ENCODE measurements at places on chromosomes 2 and 18.

DNA sequence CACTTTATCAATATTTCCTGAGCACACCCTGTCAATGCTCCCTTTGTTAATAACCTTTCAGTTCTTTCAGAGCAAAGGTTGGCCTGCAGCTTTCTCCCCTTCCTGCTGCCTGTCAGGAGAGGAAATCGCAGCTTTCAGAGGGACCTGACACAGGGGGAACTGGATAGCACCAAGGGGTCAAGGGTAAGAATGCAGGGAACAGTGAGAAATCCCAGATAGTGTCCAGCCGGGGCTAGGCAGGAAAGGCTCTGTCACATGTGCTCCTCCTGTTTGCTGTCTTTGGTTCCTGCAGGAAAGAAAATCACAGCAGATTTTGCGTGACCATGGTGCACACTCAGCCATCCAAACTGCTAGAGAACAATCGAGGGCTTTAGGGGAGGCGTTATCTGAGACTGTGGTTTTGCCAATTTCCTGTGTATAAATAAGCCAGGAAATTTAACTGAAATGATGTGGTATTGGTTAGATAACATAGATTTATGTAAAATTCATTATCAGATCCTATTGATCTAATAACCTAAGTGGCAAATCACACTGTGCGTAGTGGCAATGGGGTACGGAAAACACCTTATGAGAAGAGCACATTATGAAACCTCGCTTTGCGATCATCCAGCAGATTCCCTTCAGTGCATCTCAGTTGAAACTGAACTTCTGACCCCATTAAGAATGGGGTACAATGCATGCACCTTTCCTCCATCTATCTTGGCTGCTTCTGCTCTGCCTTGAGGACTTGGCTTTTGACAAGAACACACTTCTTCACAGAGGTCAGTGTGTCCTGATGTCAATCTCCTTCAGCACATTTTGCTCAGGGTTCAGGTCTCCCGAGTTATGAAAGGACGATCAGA lies 178.0 kb downstream of the ICOS start:
- DNase-seq: no peak

DNA sequence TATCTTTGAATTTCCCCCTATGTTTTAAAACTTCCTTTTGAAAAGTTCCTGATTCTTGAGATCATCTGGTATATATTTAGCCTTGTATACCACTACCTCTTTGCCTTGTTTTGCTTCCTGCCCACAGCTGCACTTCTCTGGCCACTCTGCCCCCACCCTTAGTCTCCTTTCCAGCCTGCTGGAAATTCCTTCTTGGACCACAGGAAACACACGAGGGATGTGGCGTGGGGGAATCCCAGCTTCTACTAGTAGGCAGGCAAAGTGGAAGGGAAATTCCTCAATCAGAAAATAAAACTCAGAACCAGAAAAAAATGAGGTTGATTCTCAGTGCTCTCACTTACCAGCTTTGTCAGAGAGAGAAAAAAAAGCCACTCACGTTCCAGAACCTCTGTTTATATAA lies 13.4 kb downstream of the IL18RAP start:
- no peak for DNase-seq

GRCh38 chr2:232979871-232980461 lies 33.1 kb downstream of the NGEF start:
- DNase-seq: no peak

- no peak for DNase-seq
Measured at GRCh38 chr2:27145682-27146081, 3.1 kb upstream of the TCF23 start.

DNA sequence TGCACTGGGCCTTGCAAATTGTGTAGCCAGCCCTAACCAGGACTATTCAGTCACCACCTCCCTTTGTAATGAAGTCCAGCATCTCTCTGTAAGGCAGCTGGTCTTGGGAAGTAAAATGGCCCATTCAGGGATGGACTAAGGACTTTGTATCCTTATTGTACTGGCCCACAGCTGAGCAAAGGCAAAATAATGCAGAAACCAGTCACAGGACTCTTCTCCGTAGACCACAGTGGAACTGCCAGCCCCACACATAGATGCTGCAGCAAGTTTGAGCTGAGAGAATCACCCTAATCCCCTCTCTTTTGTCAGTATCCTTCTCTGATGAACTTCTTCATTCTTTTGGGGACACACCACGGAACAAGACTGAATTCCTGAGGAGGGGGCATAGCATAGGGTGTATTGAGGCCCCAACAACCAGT lies 73.6 kb upstream of the RTN4 start:
- DNase-seq: no peak

DNA sequence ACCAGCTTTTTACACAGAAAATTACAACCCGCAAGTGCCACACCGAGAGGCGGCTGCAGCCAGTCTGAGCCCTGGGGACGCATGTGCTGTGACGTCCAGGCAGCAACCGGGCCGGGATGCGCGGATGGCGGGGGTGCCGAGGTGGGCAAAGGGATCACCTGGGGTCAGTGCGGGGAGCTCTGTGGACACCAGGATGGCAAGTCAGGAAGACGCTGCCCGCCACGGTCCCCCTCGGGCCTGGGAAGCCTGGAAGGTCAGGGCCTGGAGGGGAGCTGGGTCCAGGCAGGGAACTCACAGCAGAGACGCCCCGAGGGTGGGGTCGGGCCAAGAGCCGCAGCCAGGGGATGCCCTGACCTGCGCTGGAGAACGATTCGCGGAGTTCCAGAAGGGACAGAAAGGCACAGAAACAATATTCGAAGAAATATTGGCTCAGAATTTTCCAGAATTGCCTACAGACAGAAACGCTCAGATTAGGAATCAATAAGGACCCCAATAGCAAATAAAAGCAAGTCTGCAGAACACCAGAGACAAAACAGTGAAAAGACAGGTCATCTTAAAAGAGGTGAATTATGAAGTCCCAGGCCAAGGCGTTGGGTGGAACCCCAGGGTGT lies 11.7 kb upstream of the KIF1A start:
- DNase-seq: no peak

GRCh38 chr2:235639885-235640284 lies 146.0 kb downstream of the AGAP1 start:
- DNase-seq: no peak

GRCh38 chr2:10709290-10709939 lies 12.0 kb upstream of the ATP6V1C2 start:
- no peak for DNase-seq

DNA sequence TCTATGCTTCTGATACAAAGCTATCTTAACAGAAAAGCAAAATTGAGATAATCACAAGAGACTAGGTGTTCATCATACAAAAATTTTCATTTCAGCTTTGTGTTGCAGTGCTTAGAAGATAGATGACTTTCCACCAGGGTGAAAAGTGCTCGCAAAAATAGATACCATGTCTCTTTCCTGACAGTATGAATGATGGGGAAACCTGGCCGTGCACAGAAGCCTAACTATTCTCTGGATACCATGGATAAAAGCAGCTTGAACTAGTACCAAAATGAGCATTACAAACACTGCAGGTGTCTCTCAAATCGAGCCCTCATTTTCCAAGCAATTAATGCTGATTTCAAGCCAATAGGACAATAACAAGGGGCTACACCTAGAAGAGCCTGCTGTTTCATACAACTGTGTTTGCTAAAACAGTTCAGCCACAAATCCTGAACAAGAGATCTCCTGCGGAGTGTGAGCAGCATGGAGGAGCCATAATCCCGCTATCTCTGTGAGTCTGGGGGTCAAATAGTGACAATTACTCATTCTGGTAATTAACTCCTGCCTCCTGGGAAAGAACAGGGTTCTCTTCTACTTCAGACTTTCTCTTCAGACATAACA lies 507.6 kb downstream of the PID1 start:
- DNase-seq: no peak

- DNase-seq: no peak
Measured at GRCh38 chr18:6088432-6088831, 193.1 kb upstream of the TMEM200C start.

DNA sequence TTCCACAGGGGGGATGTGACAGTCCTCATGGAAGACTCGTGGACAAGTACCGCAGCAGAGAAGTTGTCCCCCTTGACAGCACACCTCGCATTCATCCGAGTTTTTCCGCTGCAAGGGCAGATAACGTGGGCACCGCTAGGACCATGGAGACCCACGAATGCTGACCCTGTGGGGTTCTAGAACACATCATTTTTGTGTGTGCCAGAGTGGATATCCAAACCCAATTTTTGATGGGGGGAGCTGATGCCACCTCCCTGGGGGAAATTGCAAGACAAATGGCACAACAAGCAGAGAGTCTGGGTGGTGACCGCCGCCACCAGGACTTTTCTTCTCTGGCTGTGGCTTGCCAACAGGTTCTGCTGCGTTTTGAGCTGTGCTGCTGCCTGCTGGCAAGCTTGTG lies 46.9 kb downstream of the SP110 start:
- DNase-seq: no peak

DNA sequence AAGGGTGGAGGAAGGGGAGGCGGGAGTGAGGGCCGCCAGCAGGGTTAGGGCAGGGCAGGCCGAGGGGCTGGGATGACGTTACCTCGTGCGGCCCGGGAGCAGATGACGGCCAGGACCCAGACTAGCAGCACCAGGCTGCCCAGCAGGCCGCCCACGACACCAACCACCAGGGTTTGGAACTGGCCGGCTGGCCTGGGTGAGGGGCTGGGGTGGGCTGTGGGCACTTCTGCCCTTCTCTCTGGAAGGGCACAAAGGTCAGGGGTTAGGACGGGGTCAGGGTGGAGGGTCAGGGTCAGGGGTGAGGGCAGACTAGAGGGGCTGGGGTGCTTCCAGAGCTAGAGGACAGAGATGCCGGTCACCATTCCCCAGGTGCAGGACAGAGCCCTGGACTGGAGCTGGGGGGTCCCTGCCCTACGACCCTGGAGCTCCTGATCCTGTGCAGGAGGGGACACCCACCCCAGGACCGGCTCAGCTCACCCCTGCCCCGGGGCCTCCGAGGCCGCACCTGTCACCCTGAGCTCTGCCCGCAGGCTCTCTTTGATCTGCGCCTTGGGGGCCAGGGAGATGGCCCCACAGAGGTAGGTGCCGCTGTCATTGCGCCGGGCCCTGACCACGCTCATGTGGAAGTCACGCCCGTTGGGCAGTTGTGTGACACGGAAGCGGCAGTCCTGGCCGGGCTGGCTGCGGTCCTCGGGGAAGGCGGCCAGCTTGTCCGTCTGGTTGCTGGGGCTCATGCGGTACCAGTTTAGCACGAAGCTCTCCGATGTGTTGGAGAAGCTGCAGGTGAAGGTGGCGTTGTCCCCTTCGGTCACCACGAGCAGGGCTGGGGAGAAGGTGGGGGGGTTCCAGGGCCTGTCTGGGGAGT lies 6.3 kb downstream of the PDCD1 start:
- no peak for DNase-seq

DNA sequence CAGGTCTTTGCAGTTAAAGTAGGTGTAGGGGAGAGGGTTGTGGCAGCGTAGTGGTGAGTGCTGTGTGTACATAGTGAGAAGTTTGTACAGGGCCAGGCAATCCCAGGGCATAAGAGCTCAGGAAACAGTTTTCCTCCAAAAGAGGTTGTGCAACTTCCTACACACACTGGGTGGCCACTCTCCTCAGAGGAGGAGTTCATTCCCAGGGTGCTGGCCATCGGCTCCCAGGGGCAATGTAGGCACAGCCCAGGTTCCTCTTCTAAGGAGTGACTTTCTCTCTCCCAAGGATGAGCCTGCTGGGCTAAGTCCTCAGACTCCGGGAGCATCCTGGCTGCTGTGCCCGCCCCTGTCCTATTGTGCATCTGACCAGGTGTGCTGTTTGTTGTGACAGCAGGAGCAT lies 3.0 kb downstream of the ACOXL start:
- DNase-seq: no peak

DNA sequence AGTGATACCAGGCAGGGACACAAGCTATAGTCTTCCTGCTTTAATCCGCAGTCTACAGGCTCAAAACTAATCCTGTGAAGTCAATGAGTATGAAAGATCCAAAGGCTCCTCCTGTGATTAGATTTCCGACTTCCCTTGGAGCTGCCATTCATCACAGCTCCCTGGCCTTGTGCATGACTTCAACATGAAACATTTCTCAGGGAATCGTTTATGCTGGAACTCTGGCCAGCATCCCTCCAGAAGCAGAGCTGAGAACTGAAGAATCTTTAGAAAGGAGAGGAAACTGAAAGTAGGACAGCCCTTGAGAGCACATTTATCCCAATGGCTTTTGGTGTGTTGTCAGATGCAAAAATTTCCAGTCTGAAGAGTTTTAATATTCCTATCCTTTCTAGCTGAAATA lies 84.3 kb upstream of the SESTD1 start:
- DNase-seq: no peak

DNA sequence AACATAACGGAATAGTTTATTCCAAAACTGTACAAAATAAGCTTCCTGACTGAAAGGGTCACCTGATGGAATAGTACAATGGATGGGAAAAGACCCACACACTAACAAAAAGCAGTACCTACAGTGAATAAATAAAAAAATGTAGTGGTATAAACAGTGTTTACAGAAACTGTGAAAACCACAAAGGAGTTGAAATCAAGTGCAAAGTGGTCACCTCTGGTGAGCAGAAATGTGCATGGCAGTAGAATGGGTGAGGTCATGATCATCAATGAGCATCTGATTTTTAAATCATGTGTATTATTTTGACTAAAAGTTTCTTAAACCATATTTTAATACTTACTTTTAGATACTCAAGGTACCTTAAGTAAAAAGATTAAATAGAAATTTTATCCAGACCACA lies 11.4 kb downstream of the WDSUB1 start:
- DNase-seq: no peak

Measured in stimulated activated CD8-positive, alpha-beta memory T cell treated with anti-CD3 and anti-CD28 coated beads, Interleukin-4, amount 100 ng/mL, for 1 hour (primary cell).